Hematopoietic multipotent progenitor cell treated with erythropoietin and hydrocortisone succinate and interleukin-3 and kit ligand, for 4 days (in vitro differentiated cells): ENCODE measurements at places on chromosomes 4 and X.
A peak's percentile ranks its signal among the peaks of the same experiment; 100 is the strongest.

- DNase-seq, result no peak
Measured at GRCh38 chr4:20456407-20456806, 204.7 kb downstream of the SLIT2 start.

GRCh38 chr4:108619372-108620100 lies 840 bp upstream of the RPL34 start:
- peak; percentile 33 for DNase-seq

- no peak for DNase-seq
Measured at GRCh38 chr4:127772769-127773671, 9.1 kb upstream of the HSPA4L start.

- DNase-seq, result no peak
Measured at GRCh38 chr4:152352215-152352614, 183.7 kb downstream of the FBXW7 start.

DNA sequence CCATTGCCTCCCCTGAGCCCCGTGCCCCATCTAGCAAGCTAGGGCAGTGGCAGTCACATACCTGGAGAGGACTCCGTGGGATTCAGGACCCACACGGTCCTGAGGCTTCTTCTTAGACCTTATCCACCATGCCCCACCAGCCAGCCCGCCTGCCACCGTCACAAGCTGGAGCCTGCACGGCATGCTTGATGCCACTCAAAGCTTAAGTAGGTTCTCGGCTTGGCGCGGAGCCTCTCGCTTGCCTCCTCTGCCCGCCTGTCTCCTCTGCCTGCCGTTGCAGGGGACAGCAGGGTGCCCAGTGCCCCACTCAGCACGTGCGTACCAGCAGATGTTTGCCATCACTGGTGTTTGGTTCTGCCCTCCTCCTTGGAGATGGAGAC lies 14.1 kb downstream of the PSAPL1 start:
- no peak for DNase-seq

DNA sequence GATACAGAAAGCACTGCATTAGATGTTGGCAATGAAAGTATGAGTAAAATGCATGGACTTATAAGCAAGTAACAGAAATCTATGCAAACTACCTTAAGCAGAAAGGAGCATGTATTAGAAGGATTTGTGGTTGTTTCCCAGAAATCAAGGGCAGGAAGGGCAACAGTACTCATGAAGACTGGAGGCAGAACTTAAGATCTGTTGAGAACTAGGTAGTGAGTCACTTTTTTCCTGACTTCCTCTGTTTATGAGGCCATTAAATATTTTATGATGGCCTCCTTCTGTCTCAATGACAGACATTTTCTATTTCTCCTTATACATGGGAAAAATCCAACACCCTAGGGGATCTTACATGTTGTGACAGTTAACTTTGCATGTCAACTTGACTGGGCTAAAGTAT lies 398.2 kb downstream of the MID1IP1 start:
- no peak for DNase-seq

- DNase-seq, result no peak
Measured at GRCh38 chr4:38462367-38463055, 201.5 kb upstream of the KLF3 start.

DNA sequence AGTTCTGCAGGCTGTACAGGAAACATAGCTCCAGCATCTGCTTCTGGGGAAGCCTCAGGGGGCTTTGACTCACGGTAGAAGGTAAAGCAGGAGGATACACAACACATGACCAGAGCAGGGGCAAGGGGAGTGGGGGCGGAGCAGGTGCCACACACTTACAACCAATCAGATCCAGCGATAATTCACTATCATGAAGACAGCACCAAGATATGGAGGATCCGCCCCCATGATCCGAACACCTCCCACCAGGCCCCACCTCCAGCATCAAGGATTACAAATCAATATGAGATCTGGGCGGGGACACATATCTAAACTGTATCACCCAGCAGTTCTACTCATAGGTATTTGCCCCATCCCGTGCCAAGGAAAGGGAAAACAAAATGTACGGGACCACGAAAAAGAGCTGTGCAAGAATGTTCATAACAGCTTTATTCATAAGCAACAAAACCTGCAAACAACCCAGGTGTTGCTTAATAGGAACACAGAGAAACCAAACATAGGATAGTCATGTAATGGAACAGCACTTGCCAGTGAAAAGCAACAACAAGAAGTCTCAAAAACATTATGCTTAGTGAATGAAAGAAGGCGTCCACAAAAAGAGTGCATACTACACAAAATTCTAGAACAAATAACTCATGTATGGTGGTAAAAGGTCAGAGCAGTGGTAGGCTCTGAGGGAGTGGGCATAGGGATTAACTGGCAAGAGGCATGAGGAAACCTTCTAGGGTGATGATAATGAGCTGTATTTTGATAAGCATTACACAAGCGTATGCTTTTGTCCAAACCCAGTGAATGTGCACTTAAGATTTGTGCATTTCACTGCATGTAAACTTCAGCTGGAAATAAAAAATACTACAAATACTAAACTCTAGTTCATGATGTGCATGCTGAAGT lies 130.9 kb upstream of the FAM9B start:
- peak; percentile 22 for DNase-seq

DNA sequence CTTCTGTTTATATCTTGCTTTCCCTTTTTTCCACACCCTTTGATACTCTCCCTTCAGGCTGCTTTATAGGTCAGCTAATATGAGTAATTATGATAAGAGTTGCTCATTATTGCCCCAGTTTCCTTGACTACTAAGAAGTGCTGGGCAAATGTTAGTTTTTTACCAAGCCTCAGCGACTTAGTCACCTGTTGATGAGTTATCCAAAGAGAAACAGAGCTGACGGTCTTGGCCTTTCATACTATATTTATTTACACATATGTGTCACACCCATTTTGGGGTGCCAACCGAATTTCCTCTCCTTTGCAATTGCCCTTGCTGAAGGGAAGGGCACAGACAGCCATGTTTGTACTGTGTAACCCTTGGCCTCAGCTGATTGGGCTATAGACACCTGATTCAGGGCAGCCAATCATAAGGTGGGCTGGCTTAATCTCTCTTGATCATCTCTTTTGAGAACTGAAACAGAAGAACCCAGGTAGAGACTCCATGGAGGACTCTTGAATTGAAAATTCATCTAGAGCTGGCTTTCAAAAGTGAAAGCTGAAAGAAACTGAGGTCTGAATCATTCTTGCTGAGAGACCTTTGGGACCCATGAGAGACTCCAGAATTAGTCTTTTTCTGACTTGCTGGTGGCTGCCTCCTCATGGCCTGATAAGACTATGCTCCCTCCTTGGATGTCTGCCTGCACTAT lies 111.7 kb upstream of the RPS6KA3 start:
- no peak for DNase-seq

- DNase-seq, result no peak
Measured at GRCh38 chrX:37726346-37726745, 40.8 kb downstream of the XK start.

DNA sequence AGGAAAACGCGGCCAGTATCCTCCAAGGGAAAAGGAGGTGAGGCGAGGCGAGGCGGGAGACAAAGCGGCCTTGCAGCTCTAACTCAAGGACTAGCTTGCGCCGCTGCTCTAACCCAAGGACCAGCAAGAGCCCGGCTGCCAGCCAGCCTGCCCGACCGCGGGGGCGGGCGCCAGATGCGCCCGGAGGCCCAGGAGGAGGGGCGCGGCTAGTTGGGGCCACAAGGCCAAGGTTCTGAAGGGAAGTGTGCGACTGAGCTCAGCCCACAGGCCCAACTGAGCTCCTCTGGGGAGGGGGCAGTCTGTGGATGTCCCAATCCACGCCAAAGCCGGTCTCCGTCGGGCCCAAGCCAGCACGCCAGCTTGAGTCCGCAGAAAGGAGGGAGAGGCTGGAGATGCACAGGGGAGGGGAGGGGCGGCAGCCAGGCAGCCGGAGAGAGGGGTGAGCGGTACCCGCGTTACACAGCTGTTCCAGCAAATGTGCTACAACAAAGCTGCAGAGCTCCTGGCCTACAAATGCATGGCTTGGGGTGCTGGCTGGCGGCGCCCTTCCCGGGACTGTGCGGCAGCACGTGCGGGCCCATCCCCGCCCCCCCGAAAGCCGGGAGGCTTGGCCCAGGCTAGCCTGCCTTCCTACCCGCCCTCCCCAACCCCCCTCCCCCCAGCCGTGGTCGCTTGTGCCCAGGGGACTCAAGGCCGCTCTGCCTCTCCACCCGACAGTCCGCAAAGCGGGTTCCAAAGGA lies 637 bp downstream of the AMER1 start:
- DNase-seq, result peak; percentile 50

DNA sequence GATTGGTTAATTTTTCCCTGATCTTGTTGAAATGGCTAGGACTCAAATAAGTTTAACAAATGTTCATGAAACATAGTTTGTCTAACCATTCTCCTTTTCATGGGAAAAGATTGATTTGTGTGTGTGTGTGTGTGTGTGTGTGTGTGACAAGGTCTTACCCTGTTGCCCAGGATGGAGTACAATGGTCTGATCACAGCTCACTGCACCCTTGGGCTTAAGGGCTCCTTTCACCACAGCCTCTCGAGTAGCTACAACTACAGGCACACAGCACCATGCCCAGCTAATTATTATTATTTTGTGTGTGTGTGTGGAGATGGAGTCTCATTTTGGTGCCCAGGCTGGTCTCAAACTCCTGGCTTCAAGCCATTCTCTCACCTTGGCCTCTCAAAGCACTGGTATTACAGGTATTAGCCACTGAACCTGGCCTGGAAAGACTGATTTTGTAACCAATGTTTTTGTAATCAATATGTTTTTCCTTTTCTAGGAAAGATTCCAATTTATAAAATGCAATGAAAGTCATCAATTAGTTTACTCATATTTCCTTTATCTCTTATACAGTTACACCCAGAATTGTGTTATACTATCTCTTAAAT lies 139.3 kb downstream of the CPE start:
- no peak for DNase-seq

DNA sequence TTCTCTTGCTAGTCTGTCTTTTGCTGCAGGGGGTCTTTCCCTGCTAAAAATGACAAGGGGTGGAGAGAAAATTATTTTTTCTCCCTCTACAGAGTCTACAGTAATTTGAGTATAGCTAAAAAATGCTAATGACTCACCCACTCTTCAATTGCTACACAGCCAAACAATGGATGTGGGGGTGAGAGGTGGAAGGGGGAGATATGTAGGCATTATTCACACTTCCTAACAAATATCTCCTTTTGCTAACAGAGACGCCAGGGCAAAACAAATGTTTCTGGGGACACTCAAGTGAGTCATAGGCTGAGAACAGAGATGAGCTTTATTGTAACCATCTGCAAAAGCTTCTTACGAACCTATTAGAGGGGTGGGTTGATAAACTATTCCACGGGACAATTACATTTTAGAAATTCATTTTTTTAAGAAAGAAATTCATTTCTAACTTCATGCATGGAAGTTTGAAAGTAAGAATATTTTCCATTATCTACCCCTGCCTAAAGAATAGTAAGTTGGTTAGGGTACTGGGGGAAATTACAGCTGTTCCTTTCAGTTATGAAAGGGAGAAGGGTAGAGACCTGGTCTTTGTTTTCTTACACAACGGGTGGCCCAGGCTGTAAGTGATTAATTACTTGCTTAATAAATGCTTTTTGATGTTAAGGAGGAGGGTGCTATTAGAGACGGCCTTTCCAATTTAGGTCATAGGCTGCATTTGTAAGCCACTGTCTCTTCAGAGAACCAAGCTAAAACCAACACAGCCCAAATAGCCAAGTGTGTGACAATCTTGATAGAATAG lies 12.8 kb downstream of the SCD5 start:
- no peak for DNase-seq

DNA sequence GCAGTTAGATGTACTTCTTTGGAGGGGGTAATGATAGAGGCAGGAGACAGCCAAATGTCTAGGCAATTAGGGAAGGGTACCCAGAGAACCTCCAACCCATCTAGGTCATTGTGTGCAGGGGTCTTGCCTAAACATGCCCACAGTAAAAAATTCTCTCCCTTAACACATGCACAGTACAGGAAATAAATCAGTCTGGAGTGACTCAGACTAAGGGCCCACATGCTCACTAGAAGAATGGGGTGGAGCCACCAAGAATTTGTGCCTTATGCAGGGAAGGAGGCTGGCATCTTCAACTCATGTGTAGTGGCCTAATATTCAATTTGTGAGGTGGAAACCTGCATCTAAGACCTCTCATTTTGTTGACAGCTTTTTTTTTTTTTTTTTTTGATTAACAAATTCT lies 945.3 kb upstream of the GRIA3 start:
- DNase-seq, result no peak

DNA sequence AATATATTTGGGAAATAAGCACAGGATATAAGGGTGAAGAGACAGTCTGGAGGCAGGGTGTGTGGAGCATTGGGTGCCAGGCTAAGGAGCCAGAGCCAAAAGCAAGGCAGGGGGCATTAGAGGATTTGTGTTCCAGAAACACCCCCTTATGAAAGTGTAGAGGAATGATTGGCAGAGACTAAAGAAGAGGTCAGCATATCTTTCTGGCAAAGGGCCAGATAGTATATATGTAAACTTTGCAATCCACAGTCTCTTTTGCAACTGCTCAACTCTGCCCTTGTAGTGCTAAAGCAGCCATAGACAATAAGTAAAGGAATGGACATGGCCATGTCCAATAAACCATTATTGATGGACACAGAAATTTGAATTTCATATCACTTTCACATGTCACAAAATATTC lies 3.6 kb upstream of the SLC9A6 start:
- peak; percentile 39 for DNase-seq

DNA sequence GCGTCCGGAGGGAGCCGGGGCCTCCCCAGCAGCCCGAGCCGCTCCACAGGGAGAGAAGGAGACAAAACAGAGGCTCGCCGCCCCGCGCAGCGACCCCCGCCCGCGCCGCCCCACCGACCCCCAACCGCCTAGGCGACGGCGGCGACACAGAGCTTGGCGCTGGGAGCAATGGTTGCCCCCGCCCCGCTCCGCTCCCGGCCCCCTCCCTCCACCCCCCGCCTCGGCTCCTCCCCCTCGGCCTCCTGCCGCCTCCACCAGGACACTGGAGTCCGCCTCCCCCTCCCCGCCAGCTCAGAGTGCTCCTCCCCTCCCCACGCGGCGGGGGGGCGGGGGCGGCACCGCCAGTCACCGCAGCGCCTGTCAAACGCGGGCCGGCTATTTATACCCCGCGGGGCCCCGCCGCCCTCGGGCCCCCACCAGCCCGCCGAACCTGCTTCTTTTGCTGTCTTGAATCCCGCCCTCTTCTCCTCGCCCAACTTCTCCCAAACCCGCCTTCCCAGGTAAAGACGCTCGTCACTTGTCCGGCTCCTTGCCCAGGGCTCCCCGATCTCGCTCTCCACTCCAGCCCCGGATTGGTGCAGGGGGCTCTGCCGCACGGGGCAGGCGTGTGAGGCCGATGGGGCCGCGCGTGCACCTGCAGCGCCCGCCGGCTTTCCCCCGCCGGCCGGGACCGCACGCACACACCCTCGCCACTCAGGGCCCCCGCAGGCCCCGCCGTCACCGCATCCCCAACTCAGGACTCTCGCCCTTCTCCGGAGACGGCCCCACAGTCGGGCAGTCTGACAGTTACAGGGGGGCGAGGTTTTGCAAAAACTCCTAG lies at the start of gene ELF2:
TSS of gene ELF2 (minus strand) at position 170 of the 820 bp plus-strand sequence. CDS start 39,517 bp downstream, outside the sequence.
- peak; percentile 96 for DNase-seq
